CD4-positive, alpha-beta T cell treated with Interleukin-17A for 1 hour (primary cell): ENCODE measurements at places on chromosomes 2 and 18.

DNA sequence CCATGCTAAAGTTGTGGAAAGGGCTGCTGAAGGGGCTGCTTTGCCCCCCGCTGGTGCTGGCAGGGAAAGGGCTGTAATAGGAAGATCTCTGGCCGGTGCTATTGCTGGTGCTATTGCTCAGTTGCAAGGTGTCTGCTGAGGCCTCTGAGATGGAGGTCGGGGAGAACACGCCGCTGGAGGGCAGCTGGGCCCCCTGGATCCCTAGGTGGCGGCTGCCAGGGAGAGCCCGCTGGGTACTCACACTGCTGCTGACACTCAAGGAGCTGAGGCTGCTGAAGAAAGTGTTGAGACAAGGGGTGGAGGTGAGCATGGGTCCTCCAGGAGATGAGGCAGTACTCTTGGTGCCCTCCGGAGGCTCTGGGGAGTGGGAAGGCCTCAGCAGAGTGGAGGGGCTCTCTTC lies 4.2 kb downstream of the FOXI3 start:
- DNase-seq: no peak

- no peak for DNase-seq
Observed at GRCh38 chr2:68653034-68653433, 9.7 kb downstream of the PROKR1 start.

GRCh38 chr2:165113414-165113813 lies 90.4 kb downstream of the SCN3A start:
- DNase-seq: no peak

DNA sequence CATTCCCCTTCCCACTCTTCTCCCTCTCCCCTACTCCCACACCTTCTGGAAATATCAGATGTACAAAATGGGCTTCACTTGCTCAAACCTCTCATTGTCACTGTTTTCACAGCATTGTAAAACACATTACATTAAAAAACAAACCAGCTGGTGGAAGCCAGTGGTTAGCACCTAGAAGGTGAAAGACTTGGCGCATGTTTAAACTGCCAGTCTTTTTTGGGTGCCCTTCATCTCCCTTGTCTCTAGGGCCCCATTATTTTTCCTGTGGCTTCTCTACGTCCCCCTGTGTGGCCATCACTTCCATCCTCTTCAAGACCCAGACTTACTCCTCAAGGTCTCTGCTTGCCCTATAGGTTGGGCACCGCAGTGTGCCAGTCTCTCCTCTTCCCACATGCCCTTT lies 34.9 kb downstream of the MGAT5 start:
- peak; percentile 26 for DNase-seq

DNA sequence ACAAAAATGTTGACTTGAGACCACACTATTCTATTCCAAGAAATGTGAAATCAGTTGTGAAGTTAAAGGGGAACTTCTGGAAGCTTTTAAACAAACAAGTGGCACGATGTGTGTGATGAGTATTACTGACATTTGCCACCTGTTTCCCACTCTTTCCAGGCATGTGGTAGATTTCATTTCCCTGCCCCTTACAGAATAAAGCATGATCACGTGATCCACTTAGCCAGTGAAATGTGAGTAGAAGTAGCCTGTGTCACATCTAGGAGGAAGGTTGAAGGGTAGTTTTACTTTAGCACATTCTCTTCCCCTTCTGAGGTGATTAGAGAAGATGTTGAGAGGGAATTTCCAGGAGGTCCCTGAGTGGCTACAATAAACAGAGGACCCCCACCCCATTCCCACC lies 3.8 kb downstream of the COL4A4 start:
- no peak for DNase-seq

DNA sequence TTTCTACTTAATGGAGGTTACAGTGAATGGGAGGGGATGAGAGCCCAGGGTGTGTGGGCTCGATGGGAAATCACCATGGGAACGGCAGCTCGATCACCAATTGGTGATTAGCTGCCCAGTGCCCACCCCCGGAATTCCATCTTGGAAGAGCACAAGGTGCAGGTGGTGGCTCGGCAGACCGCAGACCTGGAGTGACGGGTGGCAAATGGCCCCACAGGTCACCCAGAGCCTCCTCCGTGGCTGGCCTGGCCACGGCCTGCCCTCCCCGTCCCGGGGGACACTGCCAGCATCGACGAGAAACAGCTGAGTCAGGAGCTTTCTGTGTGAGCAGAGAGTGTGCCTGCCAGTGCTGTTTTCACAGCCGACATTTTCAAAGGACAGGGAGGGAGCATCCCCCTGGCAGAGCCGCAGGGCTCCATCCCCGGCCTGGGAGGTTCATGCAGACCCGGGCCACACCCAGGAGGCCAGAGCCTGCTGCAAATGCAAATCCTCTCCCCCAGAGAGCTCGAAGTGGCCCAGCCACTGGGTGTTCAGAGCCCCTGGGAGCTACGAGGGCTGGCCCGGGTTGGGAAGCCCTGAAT lies 176.4 kb upstream of the MYT1L start:
- no peak for DNase-seq

GRCh38 chr18:25250474-25250851 lies 101.5 kb downstream of the ZNF521 start:
- DNase-seq: no peak

- DNase-seq: no peak
Observed at GRCh38 chr18:73826098-73826497, 321.5 kb downstream of the FBXO15 start.

- no peak for DNase-seq
Observed at GRCh38 chr2:42959234-42960001, 167.0 kb upstream of the HAAO start.

DNA sequence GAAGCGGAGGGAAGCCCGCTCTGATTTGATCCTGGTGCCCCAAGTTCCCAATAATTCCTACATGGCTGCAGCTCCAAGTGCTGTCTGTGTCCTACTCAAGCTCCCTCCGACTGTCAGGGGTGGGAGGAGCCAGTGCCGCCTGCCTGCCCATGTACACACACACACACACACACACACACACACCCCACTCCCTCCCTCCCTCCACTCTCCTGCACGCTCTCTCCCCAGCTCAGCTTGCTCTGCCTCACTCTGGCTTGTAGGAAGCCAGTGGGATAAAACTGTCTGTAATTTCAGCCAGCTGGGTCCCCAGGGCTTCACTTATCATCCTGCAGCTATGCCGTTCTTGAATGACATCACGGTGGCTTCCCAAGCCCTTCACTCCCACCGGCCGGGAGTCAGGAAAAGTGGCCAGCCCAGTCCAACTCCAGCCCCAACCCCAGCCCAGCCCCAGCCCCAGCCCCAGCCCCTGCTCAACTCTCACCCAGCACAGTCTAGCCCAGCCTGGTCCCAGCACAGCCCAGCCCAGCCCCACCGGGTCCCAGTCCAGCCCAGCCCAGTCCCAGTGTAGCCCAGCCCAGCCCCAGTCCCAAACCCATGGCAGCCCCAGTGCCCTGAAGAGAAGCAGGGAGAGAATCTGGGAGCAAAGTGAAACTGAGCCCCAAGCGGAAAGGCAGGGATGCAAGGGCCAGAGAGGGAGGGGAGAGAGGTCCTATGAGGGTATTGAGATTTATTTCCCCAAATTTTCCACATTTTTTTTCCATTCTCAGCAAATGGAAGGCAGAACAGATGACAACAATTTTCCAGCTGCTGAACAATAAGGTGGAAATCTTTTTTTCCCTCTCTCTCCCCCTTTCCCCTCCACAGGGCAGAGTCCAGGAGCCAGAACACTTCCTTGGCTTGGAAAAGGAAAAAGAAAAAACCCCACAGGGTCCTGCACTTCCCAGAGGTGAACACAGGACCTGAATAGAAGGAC lies 144.0 kb downstream of the TNS1 start:
- no peak for DNase-seq

- DNase-seq: no peak
Observed at GRCh38 chr2:127807678-127808353, 3.2 kb downstream of the WDR33 start.

DNA sequence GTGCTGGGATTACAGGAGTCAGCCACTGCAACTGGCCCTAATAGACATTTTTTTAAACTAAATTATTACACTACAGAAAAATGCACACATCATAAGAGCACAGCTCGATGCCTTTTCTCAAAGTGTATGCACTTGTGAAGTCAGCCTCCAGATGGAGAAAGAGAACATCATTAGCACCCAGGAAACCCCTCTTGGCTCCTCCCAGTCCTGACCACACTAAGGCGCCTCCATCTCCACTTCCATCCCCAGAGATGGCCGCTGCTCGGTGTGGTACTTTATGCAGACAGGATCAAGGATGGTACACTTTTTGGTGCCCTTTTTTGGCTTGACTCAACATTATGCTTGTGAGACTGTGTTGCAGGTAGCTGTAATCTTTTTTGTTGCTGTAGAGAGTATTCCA lies 34.8 kb downstream of the RRM2 start:
- DNase-seq: no peak

DNA sequence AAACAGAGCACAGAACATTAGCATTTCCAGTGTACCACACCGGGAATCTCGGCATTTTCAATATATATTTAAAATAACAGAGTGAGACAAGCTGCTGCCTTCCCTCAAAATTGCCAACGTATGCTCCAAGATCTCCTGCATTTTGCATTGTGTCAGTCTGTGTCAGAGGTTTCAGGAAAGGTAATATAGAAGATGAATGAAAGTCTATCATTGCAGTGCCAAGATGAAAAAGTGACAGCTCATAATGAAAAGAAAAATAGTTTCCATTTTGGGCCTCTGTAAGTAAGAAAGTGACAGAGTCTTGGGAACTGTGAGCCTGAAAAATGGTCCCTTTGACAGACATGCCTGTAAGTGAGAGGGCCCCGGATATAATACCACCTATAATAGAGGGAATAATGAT lies 297.8 kb upstream of the PIK3C3 start:
- no peak for DNase-seq

GRCh38 chr2:144181001-144181400 lies 338.9 kb downstream of the ZEB2 start:
- no peak for DNase-seq

DNA sequence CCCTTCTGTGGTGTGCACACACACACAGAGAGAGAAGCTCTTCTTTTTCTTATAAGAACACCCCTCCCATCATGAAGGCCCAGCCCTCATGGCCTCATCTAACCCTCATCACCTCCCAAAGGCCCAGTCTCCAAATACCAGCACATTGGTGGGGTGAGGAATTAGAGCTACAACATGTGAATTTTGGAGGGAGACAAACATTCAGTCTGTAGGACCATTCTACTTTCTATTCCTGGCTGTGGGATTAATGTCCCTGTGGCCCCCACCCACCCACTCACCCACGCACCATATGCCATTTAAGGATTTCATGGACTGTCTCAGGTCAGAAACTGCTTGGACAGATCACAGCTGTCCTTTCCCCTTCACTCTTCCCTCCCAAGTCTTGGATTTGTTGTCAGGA lies 190.2 kb downstream of the GBX2 start:
- no peak for DNase-seq

DNA sequence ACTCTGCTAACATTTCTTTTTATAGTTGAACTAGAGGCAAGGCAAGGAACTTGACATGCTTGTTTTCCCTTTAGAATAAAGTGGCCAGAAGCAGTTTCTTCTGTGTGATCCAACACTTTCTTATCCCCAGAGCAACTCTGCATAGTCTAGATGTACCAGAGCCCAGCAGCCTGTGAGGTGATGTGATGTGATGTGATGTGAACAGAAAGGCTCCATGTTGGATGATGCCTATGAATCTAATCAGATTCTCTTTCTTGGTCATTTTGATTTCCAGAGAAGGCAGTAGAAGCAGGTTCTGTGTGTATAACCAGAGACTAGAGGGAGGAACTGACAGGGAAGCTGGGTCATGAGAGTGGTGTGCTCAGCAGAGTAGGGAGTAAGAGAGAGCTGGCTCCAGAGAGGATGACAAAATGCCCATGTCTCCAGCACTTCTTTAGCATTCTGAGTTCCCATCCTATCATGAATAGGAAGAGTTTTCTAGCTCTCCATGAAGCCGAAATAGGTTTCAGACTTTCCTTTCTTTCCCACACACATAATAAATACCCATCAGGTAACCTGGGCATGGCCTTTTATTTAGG lies 31.0 kb upstream of the PTH2R start:
- no peak for DNase-seq

DNA sequence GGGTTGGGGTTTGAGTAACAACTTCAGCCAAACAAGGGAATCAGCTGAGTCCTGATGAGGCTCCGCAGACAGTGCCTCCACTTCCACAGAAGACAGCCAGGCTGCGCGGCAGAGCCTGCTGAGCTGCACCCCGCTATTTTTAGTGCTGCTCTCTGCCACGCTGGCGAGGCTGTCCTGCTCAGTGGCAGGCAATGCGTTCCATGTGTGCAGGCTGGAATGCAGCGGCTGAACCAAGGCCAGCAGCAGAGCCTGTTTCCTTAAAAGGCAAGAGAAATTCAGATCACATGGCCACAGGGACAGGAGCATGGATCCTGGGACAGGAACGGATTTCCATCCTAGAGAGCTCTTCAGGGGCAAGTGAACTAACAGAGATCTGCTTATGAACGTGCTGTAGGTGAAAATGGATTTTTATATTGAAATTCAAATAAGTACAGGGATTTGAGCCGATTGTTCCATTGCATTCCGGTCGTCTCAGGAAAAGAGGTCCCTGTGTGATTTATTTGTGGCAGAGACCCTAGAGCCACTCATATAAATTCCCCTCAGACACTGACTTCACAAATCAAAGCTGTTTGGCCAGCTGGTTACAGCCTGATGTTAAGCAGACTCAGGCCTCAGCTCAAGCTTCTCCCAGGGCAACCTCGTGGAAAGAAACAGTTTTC lies 98.7 kb downstream of the COL6A3 start:
- DNase-seq: no peak

GRCh38 chr2:65557616-65558573 lies 125.5 kb upstream of the SPRED2 start:
- no peak for DNase-seq

- no peak for DNase-seq
Observed at GRCh38 chr2:53519918-53520841, 247.4 kb upstream of the CHAC2 start.

DNA sequence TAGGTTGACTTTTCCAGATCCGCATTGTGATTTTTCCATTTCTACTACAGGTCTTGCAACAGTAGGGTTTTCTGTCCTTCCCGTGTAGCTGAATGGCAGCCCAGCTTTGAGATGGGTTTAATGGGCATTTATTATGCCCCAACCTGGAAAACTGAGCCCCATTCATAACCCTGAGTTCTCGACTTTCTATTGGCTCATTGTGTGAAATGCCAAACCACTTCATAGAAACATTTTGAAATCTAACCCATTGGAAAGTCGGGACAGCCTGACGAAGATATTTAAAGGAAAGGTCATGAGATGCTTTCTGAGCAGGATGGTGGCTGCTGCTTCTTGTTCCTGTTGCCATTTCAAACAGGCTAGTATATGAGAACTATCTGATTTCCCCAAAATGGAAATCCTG lies 203.5 kb downstream of the ZFP36L2 start:
- no peak for DNase-seq

GRCh38 chr2:37656512-37657423 lies 14.7 kb downstream of the CDC42EP3 start:
- DNase-seq: peak; percentile 41

DNA sequence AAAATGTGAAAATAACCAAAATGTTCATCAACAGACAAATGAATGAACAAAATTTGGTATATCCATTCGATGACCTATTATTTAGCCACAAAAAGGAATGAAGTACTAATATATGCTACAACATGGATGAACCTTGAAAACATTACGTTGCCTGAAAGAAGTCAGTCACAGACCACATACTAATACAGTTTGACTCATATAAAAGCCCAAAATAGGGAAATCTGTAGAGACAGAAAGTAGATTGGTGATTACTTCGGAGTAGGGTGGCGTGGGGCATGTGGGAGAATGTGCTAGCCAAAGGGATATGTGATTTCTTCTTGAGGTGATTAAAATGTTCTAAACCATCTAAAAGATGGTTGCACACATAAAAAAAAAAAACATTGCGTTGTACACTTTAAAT lies 44.2 kb upstream of the PPM1B start:
- DNase-seq: no peak
